ENCODE measurements at places on chromosomes 1 and 21. TPM values are rescaled to one million over a fixed set of nuclear protein-coding genes. Genes with fewer than 3 reads are reported as not detected.

Gene OLIG2
- total RNA-seq: 0.33 TPM

DNA sequence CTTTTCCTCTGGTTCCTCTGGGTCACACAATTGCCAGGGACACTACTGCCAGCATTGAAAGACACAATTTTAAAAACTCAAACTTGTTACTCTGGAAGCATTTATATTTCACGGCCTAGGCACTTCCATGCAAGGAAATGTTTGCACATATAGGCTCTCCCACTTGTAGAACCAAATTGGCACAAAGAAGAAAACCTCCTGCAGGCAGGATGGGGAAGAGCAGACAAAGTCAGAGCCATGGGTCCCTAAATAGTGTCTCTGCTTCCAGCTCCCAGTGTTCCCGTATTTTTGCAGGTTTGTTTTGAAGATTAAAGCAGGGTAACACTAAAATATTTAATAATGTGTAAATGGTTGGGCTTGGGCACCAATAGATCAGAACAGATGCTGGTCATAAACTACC, 19.0 kb upstream of the ADGRL2 start:
- no peak for DNase-seq
- H3K27ac ChIP-seq: no peak overlapping the region
- no peaks in the 10 kb centered on the region for H3K27me3 ChIP-seq
- no peaks in the 10 kb centered on the region for H3K36me3 ChIP-seq

DNA sequence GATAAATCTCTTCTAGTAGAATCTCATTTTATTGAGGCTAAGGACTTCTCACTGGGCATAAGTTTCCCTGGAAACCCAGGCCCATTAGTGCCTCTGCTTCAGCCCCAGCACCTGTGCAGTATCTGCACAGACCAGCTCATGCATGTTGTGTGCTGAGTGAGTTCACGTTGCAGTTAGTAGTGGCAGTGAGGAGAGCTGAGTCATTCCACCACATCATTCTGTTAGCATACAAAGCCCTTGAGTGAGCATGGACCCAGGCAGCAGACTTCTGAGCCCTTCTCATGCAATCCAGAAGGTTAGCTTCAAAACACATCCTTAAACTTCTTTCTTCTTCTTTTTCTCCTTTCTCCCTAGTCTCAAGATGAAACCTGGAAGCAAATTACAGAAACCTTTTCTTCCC, 45.8 kb upstream of the NTPCR start:
- peaks cover 2% of the 10 kb centered on the region for H3K27me3 ChIP-seq
- peak overlapping the region; percentile 4 for H3K27ac ChIP-seq
- no peak for DNase-seq
- H3K36me3 ChIP-seq: no peaks in the 10 kb centered on the region
- peaks cover 10% of the 10 kb centered on the region for H3K4me1 ChIP-seq

DNA sequence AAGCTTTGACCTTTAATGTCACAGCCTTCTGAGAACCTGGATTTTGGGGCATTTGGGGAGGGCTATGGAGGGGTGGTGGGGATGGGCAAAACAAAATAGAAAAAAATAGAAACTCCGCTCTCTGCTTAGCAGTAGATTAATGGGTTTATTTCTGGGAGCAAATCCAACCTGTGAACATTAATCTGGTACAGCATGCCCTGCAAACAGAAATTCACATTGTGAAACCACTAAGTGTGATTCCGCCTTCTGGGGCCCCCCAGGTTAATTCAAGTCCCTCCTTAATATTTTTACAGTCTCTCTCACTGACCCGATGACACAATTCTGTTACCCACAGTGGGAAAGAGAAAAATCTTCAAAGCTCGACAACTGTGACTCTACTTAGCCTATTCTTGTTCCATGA, 76.4 kb downstream of the TIAM1 start:
- no peak for DNase-seq
- H3K36me3 ChIP-seq: peaks cover 41% of the 10 kb centered on the region
- H3K4me1 ChIP-seq: peaks cover 12% of the 10 kb centered on the region
- H3K27ac ChIP-seq: no peak overlapping the region
- peaks cover 2% of the 10 kb centered on the region for H3K27me3 ChIP-seq

- H3K4me3 ChIP-seq: no peak overlapping the region
- H3K27me3 ChIP-seq: no peaks in the 10 kb centered on the region
- H3K36me3 ChIP-seq: no peaks in the 10 kb centered on the region
- DNase-seq: no peak
Measured at GRCh38 chr1:192866241-192866868, 57.5 kb downstream of the RGS2 start.

DNA sequence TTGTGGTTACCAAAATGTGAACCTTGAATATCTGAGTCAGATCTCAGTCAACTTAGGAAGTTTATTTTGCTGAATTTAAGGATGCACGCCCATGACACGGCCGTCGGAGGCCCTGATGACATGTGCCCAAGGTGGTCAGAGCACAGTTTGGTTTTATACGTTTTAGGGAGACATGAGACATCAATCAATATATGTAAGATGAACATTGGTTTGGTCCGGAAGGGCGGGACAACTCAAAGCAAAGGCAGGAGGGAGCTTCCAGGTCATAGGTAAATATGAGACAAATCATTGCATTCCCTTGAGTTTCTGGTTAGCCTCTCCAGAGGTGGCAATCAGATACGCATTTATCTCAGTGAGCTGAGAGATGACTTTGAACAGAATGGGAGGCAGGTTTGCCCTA, 1.0 kb upstream of the PRMT2 start:
- H3K4me3 ChIP-seq: peak overlapping the region; percentile 80
- no peak for DNase-seq
- peaks cover 41% of the 10 kb centered on the region for H3K4me1 ChIP-seq

- peaks cover 7% of the 10 kb centered on the region for H3K27me3 ChIP-seq
- peaks cover 35% of the 10 kb centered on the region for H3K36me3 ChIP-seq
- H3K4me1 ChIP-seq: peaks cover 61% of the 10 kb centered on the region
- H3K4me3 ChIP-seq: peak overlapping the region; percentile 56
- no peak for DNase-seq
Measured at GRCh38 chr1:162385702-162386101, 4.2 kb downstream of the C1orf226 start.

DNA sequence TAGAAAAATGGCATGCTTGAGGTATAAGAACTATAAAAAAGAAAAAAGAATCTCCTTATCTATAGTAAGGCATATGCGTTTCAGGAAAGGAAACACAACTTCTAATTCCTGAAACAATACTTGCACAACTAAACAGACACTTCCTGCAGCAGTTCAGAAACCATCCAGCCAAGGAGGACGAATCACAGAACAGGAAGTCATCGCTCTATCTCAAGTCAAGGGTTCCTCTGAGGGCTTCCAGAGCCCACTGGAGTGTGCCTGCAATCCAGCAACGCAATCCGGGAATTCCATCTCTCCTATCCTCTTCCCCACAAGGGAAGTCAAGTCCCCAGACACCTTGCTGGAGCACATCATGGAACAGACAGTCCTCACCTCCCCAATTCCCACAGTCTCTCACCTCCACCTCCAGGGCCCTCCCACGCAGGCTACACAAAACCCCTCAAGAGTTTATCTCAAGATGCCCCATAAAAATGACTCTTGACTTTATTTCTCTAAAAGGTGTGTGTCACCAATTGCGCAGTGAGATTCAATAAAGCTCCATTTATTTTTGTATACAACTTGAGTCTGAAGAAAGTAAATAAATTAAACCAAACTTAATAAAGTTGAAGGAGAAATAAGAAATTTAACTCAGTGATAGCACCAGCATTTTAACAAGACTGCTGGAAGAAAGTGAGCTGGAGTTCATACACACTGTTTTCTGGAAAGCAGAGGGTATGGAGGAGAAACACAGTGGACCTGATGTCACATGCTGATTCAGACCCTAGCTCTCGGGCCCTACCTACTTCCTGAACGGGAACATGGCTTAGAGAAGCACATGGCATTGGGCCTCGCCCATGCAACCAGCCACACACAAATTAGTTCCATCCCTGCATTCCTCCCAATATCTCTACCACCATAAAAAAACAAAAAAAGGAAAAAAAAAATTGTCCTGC, 39.9 kb downstream of the SIPA1L2 start:
- peaks cover 17% of the 10 kb centered on the region for H3K27me3 ChIP-seq
- no peak overlapping the region for H3K4me3 ChIP-seq
- peaks cover 33% of the 10 kb centered on the region for H3K36me3 ChIP-seq
- peaks cover 89% of the 10 kb centered on the region for H3K4me1 ChIP-seq
- peak overlapping the region; percentile 96 for H3K27ac ChIP-seq
- DNase-seq: peak; percentile 36

GRCh38 chr1:164591858-164592257, 32.9 kb downstream of the PBX1 start:
- H3K4me1 ChIP-seq: peaks cover 20% of the 10 kb centered on the region
- H3K4me3 ChIP-seq: no peak overlapping the region
- no peak for DNase-seq
- peaks cover under 1% of the 10 kb centered on the region for H3K36me3 ChIP-seq
- H3K27ac ChIP-seq: no peak overlapping the region

DNA sequence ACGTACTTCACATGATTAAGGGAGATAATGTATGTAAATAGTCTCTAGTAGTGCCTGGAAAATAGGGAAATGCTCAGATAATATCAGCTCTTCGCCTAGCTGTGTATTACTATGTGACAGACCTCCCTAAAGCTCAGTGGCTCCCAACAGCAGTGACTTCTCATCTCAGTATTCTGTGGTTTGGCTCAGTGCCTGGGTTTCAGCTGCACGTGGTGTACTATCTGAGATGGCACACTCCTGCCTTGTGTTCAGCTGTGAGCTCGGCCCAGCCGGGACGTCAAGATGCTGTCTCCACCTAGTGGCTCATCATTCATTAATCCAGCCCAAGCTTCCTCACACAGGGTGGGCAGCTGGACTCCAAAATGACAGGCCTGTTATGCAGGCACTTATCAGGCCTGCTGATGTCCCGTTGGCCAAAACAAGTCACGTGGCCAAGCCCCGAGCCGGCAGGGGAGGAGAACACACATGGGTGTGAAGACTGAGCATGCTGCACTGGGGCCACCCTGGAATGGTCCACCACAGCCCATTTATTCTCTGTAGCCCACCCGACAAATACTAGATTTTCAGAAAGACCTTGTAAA, 17.8 kb downstream of the SLFNL1 start:
- peaks cover 2% of the 10 kb centered on the region for H3K27me3 ChIP-seq
- H3K27ac ChIP-seq: peak overlapping the region; percentile 52
- DNase-seq: no peak
- peaks cover 9% of the 10 kb centered on the region for H3K4me1 ChIP-seq
- H3K4me3 ChIP-seq: no peak overlapping the region
- peaks cover 38% of the 10 kb centered on the region for H3K36me3 ChIP-seq

Gene OR2L8
- not detected for total RNA-seq

Gene MFAP2
- 154 TPM for total RNA-seq

Gene ERICH3
- 2.8 TPM for total RNA-seq

Gene USP48
- total RNA-seq: 57.9 TPM

- H3K27ac ChIP-seq: no peak overlapping the region
- no peaks in the 10 kb centered on the region for H3K27me3 ChIP-seq
- H3K36me3 ChIP-seq: no peaks in the 10 kb centered on the region
- H3K4me3 ChIP-seq: no peak overlapping the region
- no peaks in the 10 kb centered on the region for H3K4me1 ChIP-seq
Measured at GRCh38 chr1:91166106-91166712, 144.4 kb upstream of the ZNF644 start.

- no peak overlapping the region for H3K4me3 ChIP-seq
- peaks cover 10% of the 10 kb centered on the region for H3K4me1 ChIP-seq
- DNase-seq: no peak
- H3K27ac ChIP-seq: no peak overlapping the region
Measured at GRCh38 chr21:37848721-37849490, 67.4 kb downstream of the KCNJ6 start.

Gene TTC39A
- 0.95 TPM for total RNA-seq

- no peak overlapping the region for H3K27ac ChIP-seq
- H3K4me3 ChIP-seq: no peak overlapping the region
- peaks cover 7% of the 10 kb centered on the region for H3K4me1 ChIP-seq
- DNase-seq: no peak
- no peaks in the 10 kb centered on the region for H3K27me3 ChIP-seq
Measured at GRCh38 chr1:89732643-89733222, 88.1 kb upstream of the LRRC8D start.

- DNase-seq: no peak
- H3K27ac ChIP-seq: no peak overlapping the region
- H3K27me3 ChIP-seq: peaks cover 6% of the 10 kb centered on the region
Measured at GRCh38 chr1:225514671-225515081, 86.8 kb upstream of the LBR start.

GRCh38 chr1:179761296-179761695, 18.2 kb downstream of the FAM163A start:
- no peaks in the 10 kb centered on the region for H3K36me3 ChIP-seq
- peaks cover 3% of the 10 kb centered on the region for H3K4me1 ChIP-seq
- DNase-seq: no peak
- no peak overlapping the region for H3K4me3 ChIP-seq
- H3K27me3 ChIP-seq: no peaks in the 10 kb centered on the region
- no peak overlapping the region for H3K27ac ChIP-seq

Gene PHC2
- 177 TPM for total RNA-seq

Measured in endothelial cell (in vitro differentiated cells).